ENCODE measurements at places on chromosomes 1 and 21.

DNA sequence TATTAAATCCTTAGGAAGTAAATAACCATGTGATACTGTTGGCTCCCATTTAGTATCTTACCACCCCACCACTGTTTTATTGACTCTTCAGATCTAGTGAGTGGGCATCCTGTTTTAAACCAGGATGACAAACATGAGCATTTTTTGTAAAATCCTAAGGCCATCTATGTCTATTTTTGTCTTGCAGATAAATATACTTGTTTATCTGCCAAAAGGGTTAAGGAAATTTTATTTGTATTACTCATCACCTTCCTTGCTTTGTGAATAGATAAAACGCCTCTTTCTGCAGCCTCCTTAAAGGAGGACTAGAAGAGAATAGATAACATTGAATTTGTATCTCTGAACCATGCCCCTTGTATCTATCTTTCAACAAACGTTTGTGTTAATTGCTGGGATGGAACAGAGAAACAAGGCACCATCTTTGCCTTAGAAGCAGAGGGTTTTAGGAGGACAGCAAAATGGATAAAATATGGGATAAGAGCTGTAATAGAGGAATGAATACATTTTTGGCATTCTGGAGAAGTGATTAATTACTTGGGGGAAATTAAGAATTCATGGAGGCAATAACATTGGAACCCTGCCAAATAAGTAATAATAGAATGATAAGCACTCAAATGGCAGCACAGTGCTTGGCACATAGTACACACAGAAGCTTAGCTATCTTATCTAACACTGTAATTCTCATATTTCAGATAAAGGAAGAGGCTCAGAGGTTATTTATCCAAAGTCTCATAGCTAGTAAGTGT lies 14.7 kb downstream of the YTHDF2 start:
- no peak for DNase-seq

DNA sequence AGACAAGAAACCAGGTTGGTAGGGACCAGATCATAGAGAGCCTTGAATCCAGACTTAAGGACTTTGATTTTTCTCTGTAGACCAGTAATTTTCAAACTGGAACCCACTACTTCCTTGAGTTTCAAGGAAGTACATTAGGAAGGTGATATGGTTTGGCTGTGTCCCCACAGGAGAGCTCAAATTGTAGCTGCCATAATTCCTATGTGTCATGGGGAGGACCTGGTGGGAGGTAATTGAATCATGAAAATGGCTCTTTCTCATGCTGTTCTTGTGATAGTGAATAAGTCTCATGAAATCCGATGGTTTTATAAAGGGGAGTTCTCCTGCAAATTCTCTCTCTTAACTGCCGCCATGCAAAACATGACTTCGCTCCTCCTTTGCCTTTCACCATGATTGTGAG lies 10.1 kb upstream of the PRKAA2 start:
- no peak for DNase-seq

- no peak for DNase-seq
Observed at GRCh38 chr1:6958407-6959030, 173.3 kb downstream of the CAMTA1 start.

- no peak for DNase-seq
Observed at GRCh38 chr1:55314740-55315139, 99.6 kb upstream of the USP24 start.

- DNase-seq = no peak
Observed at GRCh38 chr1:31625561-31626222, 8.2 kb downstream of the HCRTR1 start.

DNA sequence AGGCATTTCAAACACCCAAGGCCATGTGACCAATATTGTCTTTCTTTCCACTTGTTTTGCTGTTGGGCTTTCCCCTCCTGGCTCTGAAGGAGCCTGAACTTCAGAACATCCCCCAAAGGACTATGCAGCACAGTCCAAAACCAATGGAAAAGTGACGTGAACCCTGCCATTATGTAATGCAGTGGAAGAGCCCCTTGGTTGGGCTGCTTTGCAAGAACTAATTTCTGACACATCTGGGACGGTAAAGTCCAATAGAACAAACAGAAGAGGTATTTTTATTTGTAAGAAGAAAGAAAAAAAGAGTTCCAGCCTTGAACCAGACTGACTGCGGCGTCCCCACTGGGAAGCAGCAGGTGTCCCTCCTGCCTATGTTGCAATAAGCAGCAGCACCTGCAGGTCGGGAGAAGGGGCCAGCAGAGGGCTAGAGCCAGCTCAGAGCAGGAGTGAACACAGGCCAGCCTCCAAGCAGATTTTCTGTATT lies 116.7 kb downstream of the CDC7 start:
- DNase-seq = no peak

- no peak for DNase-seq
Observed at GRCh38 chr1:59504276-59504675, 207.4 kb downstream of the FGGY start.

GRCh38 chr21:46553993-46554392 lies 50.9 kb downstream of the S100B start:
- no peak for DNase-seq

- DNase-seq = no peak
Observed at GRCh38 chr1:40739455-40740008, 44.1 kb upstream of the KCNQ4 start.

GRCh38 chr1:117003223-117003875 lies 1.8 kb downstream of the CD101 start:
- no peak for DNase-seq

- DNase-seq = no peak
Observed at GRCh38 chr1:152543820-152544219, 22.8 kb downstream of the LCE3E start.

- DNase-seq = no peak
Observed at GRCh38 chr21:41784456-41785102, 17.7 kb upstream of the RIPK4 start.

DNA sequence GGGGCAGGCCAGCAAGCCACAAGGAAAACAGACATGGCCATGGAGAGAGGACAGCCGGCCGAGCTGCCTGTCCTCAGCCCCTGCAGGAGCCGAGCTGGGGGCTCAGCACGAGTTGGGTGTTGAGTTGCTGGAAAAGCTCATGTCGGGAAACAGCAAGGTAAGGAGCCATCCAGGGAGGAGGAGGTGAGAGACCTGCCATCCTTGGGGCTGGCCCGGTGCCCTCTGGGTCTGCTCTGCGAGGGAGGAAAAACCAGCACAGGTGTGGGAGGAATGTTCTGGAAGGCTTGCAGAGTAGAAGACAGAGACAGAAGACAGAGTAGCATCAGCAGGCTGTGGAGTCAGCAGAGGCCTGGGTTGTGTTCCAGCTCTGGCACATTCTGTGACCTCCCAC lies 548.8 kb downstream of the PTPRU start:
- no peak for DNase-seq

DNA sequence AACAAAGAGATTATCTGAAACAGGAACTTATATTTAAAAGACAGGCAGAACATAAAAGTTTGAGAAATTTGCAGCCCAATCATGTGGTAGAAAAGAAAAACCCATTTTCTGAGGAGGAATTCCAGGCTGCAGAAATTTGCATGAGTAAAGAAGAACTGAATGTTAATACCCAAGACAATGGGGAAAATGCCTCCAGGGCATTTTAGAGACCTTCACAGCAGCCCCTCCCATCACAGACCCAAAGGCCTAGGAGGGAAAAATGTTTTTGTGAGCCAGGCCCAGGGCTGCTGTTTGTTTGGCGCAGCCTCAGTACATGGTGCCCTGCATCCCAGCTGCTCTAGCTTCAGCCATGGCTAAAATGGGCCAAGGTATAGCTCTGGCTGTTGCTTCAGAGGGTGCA lies 554.3 kb upstream of the CHRM3 start:
- no peak for DNase-seq

DNA sequence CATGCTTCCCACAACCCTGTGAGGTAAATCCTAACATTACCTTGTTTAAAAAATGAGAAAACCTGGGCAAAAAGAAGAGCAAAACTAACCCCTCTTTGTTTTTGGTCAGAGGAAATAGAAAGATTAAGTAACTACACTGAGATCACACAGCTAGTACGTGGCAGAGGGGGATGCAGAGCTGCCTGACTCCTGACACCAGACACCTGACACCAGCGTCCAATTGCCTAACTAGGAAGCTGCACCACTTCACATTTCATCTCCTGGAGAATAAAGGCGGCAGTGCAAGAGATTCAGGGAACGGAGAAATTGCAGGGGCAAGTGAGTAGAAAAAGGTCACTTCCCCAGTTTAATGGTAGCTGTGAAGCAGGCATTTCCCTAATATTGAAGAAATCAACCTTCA lies 229.3 kb upstream of the PTBP2 start:
- no peak for DNase-seq

GRCh38 chr1:235854347-235854746 lies 12.4 kb downstream of the LYST start:
- no peak for DNase-seq

GRCh38 chr1:52556641-52557360 lies 3.9 kb upstream of the TUT4 start:
- no peak for DNase-seq

GRCh38 chr1:22920026-22920733 lies 52.5 kb downstream of the LACTBL1 start:
- DNase-seq = no peak

DNA sequence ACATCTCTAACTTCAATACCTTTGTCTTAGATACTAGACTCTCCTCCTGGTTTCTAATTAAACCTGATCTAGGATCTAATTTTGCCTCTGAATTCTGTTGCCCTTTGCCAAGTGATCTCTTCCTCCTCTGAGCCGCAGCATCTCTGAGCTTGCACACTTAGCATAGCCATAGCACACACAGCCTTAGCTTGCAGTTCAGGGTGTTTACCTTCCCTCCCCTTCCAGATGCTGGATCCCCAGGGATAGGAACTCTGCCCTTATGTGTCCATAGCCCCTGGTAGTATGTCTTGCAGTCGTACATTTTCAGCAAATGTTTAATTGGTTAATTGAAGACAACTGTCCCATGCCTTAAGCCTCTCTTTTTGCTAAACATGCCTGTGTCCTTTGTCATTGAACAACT lies 30.3 kb downstream of the SELL start:
- DNase-seq = no peak

DNA sequence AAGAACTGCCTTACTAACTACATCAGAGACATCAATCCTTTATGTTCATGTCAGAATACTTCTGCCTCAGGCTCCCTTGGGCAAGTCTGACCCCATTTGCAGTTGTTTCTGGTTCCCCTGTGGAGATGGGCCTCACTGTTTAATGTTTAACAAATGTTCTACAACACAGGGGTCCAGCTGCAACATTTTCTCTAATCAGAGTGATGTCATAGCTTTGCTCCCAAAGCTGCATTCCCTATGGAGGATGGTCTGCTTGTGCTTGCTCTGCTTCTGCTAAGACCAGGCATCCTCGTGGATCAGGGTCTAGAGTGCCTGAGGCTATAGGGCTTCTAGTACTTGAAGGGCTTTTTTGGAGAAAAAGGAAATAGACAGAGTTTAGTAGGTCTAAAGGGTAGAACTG lies 1071.2 kb downstream of the TTLL7 start:
- DNase-seq = no peak

DNA sequence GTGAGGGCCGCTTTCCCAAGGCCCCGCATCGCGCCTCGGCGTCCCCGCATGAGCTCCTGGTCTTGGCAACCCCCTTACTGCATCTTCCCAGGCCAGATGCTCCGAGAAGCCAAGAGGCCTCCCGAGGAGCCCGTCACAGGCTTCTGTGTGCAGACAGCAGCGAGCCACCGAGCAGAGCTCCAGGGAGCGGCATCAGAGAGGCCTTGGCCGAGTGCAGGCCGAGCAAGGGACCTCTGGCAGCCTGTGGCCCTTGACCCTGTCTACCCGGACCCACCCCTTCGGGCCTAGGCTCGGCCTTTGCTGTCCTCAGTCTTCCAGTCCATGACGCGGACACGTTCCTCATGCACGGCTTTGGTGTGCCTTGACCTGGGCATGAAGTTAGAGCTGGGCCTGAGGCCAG lies 63.5 kb downstream of the MORN1 start:
- no peak for DNase-seq

GRCh38 chr1:214685906-214686305 lies 82.9 kb downstream of the CENPF start:
- DNase-seq = no peak

DNA sequence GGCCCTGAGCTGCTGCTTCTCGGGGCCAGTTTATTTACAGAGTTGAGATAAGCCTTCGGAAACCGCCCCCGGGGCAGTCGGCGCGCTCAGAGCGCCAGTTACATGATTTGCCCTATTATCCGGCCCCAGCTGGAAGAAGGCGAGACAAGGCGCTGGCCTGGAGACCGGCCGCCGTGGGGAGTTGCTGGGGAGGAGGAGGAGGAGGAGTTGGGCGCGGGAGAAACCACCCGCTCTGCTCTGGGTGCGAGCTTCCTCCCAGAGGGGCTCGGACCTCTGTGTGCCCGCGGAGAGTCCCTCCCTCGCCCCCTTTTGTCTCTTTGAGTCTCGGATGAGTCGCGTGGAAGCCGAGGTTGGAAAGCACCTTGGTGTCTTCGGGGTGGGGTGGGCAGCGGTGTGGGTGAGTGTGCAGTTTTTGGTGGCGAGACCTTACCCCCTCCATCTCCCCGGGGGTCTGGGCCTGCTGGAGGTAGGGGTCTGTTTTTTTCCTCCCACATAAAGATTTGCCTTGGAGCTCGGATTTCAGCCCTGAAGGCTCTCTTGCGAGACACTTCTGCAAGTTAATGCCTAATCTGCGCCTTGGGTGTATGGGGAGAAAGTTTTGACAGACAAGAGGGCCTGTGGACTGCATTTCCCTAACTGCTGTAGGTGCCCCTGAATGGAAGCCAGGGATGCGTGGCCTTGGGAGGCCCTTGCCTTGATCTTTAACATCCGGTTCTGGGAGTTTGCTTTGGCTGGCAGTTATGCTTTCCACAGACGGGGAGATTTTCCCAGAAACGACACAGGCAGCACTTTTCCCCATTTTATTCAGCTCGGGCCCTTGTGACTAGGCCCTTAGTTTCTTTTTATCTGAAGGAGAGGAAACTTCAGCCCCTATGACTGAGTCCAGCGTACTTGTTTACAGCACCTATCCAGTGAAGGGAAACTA lies 80.0 kb downstream of the NDUFS5 start:
- DNase-seq = no peak

GRCh38 chr1:235074523-235075047 lies 54.1 kb downstream of the TOMM20 start:
- no peak for DNase-seq

DNA sequence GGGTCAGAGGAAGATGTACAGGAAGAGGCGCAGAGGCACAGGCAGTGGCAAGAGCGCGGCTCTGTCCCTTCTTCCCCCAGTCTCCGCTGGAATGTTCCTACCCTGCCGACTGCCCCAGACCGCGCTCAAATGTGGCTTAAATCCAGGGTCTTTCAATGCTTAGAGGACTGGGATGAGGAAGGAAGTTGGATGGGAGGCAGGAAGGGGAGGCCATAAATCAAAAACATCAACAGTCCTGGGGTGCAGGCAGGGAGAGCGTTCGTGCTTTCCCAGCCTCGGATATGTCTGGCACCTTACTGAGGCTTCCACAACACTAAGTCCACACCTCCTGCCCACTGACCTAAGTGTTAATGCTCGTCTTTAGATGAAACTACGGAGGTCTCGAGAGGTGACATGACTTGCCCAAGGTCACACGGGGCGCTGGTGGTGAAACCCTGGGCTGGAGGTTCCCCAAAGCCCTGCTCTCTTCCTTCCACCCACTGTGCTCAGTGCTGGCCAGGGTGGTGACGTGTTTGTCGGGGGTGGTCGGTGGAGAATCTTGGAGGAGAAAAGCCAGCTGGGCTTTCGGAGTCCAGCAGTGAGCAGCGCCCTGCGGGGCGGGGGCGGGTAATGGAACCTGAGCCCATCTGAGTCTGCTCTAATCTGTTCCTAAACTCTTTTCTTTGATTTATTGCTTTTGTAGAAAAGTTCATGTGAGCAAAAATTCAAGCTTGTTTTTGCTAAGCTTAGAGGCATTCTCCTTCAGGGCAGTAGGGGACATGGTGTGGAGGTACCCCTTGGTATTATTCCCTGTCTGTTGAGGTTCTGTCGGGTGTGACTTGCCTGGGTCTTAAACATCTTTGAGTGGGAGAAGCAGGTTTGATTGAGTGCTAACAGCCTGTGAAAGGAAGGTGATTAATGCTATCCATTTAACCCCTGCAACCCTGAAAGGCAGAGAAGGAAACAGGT lies 708 bp downstream of the CDA start:
- no peak for DNase-seq

Measured in activated CD8-positive, alpha-beta memory T cell treated with anti-CD3 and anti-CD28 coated beads for 1 hour (primary cell).